ENCODE measurements at places on chromosomes 16 and 17.
A peak's percentile ranks its signal among the peaks of the same experiment; 100 is the strongest.

DNA sequence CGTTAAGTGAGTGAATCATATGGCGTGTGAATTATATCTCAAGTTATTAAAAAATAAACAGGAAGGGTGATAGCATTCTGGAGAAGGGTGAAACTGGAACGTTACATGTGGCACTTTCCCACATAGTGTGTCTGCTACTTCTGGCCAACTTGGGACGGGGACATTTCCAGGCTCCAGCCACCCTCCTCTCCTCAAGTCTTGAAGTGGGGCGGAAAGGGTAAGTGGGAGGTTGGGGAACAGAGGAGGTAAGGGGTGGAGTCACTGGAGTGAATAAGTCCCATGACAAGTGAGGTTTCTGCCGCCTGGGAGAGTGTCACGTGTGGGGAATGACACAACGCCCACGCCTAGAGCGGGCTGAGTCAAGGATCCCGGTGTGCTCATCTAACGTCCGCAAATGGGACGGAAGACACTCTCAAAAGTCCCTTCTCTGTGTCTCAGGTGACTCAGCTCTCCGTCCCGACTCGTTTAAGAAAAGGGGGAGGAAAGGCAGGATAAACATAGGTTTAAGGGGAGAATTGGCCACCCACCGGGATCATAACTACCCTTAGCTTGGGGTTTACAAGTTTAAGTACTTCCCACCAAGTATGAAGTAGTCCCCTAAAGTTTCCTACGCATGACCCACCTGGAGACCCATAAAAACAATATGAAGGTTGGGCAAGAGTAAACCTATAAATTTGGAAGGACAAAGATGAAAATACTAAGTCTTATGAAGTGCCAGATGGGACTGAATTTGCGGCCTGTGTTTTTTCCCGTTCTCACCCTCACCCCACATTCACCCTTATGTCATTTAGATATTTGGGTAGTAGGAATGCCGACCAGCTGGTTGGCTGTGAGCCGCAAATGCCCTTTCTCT lies 1.2 kb upstream of the SPAG9 start:
- peak; percentile 86 for DNase-seq

DNA sequence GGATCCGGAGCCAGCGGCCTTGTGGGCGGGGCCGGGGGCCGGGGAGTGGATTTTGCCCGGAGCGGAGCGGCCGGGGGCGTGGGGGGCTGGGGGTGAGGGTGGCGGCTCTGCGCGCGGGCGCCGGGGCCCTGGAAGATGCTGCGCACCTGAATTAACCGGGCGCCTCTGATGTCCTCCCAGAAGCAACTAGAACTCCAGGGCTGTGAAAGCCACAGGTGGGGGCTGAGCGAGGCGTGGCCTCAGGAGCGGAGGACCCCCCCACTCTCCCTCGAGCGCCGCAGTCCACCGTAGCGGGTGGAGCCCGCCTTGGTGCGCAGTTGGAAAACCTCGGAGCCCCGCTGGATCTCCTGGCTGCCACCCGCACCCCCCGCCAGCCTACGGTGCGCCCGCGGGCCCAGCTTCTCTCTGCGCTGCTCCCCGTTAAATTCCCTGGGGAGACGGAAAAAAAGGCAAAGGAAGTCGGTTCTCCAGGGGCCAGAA lies 549 bp downstream of the SLC26A11 start:
- DNase-seq = peak; percentile 46

GRCh38 chr17:15349119-15349518 lies 7.7 kb upstream of the TEKT3 start:
- DNase-seq = no peak

- peak; percentile 88 for DNase-seq
Observed at GRCh38 chr16:3021449-3022207, 1.5 kb downstream of the TNFRSF12A start.

- no peak for DNase-seq
Observed at GRCh38 chr16:50565428-50565827, 17.2 kb downstream of the NKD1 start.

DNA sequence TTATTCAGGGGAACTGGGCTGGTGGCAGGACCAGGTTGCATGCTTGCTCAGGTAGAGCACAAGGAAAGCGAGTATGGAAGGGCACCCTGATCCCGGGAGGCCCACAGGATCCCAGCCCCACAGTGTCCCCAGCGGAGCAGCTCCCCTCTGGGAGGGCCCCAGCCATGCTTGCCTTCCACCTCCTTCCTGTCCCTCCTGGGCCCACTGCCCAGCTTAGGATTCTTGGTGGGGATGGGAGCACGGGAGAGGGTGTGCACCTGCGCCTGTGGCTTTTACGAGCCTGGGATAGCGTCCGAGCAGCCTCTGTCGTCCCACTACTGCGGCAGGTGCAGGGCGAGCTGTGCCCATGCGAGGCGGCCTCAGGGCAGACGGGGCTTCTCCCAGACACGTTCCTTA lies 114.5 kb downstream of the BANP start:
- no peak for DNase-seq

GRCh38 chr16:67282447-67282805 lies 3.1 kb downstream of the PLEKHG4 start:
- no peak for DNase-seq

DNA sequence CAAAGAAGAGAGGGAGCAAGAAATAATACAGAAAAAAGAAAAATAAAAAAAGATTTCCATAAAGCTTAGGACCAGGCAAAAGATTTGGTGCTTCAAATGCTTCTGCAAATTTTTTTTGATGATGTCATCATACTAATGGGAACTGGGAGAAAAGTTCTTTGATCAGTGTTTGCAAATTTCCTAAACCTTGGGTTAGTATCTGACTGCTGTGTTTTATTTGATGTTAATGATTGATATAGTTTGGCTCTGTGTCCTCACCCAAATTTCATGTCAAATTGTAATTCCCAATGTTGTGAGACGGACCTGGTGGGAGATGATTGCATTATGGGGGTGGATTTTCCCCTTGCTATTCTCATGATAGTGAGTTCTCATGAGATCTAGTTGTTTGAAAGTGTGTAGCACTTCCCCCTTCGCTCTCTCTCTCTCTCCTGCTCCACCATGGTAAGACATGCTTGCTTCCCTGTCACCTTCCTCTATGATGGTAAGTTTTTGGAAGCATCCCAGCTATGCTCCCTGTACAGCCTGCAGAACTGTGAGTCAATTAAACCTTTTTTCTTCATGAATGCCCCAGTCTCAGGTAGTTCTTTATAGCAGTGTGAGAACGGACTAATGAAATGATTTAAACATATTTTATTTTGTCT lies 72.6 kb downstream of the TMEM100 start:
- no peak for DNase-seq

- DNase-seq = no peak
Observed at GRCh38 chr17:80890921-80891396, 100.7 kb upstream of the CHMP6 start.

- DNase-seq = no peak
Observed at GRCh38 chr16:28274676-28275075, 17.6 kb upstream of the SBK1 start.

DNA sequence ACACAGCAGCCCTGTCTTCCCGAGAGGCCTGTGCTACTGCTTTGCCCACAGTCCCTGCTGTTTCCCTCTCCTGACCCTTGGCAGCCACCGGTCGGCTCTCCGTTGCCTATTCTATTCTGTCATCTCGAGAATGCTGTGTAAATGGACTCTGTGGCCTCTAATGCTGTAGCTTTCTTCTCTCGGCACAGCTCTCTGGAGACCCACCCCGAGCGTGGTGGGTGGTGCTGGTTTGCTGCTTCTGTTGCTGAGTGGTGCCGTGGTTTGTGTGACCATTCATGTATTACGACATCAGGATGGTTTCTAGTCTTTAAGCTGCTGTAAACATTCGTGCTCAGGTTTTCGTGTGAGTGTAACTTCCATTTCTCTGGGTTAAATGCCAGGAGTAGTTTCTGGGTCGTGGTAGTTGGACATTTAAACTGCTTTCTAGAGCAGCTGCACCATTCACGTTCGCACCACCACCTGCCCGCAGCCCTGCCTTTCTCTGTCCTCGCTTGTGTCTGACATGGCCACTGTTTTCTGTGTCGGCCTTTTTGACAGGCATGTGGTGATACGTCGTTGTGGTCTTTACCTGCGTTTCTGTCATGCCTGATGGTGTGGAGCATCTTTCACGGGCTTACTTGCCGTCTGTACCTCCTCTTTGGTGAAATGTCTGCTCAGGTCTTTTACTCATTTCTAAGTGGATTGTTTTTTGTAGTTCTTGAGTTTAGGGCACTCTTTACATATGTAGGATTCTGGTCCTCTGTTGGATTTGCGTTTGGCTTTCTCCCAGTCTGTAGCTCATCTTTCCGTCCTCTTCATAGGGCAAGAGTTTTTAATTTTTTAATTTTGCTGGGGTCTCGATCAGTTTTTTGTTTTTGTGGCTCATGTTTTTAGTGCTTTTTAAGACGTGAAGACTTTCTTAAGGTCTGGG lies 47.7 kb upstream of the ZNF750 start:
- no peak for DNase-seq

Measured in femur (tissue), 1 donor.